Globus pallidus (tissue), 1 donor: ENCODE measurements at places on chromosomes 7 and 10.

DNA sequence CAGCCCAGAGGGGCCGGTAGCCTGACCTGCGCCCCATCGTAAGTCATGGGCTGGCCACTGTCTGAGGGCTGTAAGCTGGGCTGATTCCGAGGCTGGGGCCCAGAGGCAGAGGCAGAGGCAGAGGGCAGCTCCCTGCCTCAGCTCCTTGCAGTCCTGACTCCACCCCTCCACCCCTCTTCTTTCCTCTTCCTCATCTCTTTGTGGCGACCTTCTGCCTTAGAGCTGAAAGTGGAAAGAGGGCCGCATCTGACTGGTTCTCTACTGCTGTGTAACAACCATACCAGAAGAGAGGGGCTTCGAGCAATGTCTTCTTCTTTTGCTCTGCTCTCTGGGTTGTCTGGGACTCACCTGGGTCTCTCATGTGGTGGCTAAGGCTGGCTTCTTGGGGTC, 179.1 kb downstream of the RPS24 start:
- no peak for DNase-seq

- no peak for DNase-seq
These were observed 412.8 kb upstream of the MTPN start for GRCh38 chr7:136389933-136390332.

DNA sequence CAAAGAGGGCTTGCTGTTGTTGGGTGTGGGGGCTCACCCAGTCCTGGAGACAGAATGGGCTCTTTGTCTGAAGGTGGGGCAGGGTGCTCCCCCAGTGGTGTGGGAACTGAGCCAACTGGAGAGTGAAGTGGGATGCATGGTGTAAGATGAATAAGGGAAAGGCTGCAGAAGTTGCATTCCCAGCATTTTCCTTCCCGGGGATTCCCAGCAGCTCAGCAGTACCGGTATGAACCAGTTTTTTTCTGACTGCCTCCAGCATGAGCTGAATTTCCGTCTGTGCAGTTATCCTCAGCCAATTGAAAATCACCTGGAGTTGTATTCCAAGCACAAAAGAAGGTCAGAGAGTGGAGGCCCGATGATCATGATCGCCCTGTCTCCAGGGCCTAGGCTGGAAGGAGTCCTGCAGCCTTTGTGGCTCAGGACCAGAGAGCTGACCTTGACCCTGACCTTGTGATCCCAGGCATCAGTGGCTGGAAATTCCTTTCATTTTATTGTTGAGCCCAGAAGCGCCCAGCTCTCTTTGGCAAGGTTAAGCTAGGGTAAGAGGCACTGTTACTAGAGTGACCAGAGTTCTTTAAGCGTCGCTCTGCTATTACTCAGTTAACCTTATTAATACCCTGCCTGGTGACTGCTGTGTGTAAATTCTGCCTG, 33.4 kb downstream of the OGDH start:
- DNase-seq = no peak

- no peak for DNase-seq
These were observed 120.6 kb upstream of the TCERG1L start for GRCh38 chr10:131431978-131432690.

DNA sequence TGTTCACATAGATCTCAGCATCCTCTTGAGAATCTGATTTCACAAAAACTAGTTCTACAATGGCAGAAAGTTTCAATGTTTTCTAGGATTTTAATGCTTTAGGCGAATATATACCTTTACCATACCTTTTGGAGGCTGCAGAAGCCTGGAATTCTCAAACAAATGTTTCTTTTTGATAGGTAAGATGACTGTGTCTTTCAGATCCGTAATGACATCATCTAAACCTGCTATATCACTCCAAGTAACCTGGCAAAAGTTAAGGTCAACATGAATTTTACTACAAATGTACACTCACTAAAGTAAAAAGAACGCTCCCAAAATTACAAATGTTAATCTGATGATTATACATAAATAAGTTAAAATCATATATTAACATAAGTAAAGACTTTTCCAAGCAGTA, 27.8 kb downstream of the ATAD1 start:
- DNase-seq = no peak

DNA sequence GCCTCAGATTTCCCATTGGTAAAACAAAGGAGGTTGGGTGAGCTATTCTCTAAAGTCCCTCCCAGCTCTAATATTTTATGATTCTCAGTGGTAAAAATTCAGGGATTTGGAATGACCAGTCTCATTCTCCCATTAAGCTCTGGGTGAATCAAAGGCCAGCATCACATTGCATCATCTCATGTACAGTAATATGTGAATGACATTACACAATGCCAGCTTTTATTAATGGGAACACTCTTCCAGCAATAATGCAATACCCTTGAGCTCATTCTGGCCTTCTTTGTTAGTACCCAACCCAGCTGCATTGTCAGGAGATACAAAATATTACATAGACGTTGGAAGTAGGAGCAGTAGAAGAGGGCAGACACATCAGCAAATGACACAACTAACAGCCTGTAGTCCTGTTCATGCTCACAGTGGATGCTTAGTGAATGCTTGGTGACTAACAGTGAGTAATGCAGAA, 100.0 kb upstream of the EGR2 start:
- DNase-seq = no peak

DNA sequence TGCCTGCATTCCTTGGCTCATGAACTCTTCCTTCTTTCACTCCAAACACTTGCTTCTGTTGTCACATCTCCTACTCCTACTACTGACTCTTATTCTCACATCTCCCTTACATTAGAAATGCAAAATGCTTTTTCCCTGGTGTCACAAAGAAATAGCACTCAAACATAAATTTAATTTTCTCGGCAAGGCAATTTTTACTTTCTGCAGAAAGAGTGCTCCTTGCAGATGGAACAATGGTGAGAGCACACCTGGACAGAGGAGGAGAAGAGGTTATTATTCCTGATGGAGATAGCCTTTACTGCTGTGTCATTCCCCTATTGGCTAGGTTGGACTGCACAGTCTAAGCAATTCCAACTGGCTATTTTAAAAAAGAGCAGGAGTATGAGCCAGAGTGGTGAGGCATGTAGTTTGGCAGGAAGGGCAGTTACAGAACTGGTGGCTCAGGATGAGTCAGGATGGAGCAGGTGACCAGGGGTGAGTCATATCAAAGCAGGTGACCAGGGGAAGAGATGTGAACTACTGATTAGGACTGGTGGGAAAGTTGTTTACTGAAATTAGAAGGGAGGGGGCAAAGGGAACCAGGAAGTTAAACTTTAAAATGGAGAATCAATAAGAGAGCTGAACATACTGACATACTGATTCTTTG, 52.9 kb downstream of the CYP2C9 start:
- DNase-seq = no peak

DNA sequence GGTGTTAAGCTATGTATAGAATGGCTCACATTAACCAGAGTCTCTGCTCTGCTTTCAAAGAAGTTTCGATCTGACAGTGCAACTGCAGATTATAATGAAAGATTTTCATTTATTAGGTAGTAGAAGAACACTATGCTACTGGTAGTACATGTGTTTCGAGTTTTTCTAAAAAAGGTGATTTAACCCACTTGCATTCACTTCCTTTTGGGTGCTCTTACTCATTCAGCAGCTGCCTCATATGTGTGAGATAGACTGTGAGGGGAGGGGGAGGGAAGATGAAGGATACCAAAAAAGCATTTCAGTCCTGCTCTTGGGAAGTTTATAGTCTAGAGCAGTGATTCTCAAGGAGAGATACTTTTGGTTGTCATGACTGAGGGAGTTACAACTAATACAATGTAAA, 20.4 kb downstream of the PLEKHA8 start:
- no peak for DNase-seq

- no peak for DNase-seq
These were observed 29.6 kb downstream of the FZD1 start for GRCh38 chr7:91293840-91294239.

GRCh38 chr10:51369903-51370302, 295.6 kb downstream of the PRKG1 start:
- DNase-seq = no peak

- DNase-seq = no peak
These were observed 59.8 kb upstream of the CHST15 start for GRCh38 chr10:124153023-124153826.

- no peak for DNase-seq
These were observed 260.1 kb downstream of the TRIL start for GRCh38 chr7:28697913-28698563.

GRCh38 chr7:5213286-5213645, 23.2 kb downstream of the WIPI2 start:
- no peak for DNase-seq

DNA sequence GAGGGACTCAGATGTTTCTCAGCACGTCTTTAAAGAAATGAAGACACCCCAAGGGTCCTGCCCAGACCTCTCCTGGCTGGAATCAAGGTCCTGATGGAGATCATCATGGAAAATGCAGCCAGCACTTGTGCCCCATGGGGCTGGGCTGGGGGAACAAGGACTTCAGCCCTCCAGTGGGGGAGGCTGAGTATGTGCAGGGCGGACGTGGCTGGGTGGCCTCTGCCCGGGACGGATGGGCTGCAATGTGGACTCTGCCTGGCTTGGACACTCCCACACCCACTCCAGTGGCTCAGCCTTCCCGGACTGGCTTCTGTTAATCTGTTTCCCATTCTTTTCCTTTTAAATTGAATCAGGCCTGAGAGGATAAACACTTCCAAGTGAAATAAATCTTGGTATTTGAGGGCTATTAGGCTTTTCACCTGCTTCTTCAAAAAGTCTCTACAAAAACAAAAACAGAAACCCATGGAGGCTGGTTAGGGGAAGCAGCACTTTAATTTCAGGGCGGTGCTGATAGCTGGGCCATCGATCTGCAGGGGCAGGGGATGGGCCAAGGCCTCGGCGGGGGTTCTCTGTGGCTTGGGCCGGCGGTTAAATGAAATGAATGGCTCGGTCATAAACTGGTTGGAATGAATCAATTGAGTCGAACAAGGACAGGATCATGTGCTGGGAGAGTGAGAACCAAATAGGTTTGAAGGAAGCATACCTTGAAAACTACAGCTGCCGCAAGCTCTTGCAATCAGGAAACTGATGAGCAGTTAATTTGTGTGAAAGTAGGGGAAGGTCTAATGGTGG, 51.4 kb downstream of the ADARB2 start:
- no peak for DNase-seq

DNA sequence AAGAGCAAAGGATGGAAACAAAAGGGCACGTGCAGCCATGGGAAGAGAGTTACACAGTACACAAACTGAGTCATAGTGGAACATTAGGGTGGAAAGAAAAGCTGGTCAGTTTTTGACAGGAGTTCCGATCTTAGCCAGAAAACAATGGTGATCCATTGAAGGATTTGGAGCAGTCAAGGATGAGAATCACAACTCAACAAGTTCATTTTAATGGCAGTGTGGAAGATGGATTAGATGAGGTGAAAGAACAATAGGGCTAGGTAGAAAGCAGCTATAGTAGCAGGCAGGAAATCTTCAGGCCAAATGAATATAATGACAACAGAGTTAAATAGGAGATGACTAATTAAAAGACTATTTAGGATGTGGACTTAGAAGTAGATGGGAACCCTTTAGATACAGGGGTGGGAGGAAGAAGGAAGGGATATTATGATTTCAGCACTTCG, 136.3 kb downstream of the DOCK4 start:
- no peak for DNase-seq

DNA sequence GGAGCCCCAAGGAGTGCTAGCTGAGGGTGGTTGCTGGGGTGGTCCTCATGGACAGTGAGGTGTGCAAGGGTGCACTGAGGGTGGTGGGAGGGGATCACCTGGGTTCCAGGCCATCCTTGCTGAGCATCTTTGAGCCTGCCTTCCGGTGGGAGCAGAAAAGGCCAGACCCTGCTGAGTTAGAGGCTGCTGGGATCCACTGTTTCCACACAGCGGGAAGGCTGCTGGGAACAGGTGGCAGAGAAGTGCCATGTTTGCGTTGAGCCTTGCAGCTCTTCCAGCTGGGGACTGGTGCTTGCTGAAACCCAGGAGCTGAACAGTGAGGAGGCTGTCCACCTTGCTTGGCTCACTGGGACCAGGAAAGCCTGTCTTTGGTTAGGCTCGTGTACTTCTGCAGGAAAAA, 34.9 kb downstream of the PRF1 start:
- no peak for DNase-seq
